ENCODE measurements at places on chromosomes 3 and 15.

- no peak for DNase-seq
Observed at GRCh38 chr3:55686426-55687254, 199.5 kb upstream of the WNT5A start.

- no peak for DNase-seq
Observed at GRCh38 chr15:70459312-70459711, 304.0 kb downstream of the UACA start.

GRCh38 chr3:24336101-24336500, 158.5 kb downstream of the THRB start:
- DNase-seq = no peak

DNA sequence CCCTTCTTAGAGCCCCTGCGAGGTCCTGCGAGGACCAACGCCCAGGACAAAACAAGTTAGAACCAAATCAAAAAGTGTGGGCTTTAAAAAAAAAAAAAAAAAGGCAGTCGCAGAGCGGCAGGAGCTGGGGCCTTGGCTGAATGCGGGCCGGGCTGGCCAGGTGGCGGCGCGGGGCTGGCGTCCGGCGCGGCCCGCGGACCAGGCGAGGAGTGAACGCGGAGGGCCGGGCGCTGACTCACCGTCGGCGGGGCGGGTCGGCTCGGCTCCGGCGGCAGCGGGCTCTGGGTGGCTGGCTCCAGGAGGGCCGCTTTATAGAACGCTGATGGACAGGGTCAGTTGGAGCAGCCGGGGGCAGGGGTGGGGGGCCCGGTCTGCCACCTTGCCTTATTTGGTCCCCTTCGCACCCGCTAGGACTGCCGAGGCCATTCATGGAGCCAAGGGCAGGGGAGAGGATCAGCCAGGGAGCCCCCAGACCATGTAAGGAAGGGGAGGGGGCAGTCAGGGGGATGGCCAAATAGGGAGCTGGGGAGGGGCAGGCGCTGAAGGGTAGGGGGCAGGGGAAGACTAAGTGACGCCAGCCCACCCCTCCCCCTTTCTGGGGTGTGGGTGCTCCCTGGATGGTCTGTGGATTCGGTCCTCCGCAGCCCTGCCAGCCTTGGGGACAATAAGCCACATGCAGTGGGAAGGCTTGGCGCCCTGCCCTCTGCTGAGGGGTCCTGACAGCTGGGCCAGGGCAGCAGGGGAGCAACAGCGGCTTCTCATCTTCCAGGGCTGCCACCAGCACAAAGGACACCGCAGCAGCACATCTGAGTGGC, at the start of gene ACTC1:
TSS of gene ACTC1 (minus strand) at position 283 of the 815 bp plus-strand sequence. CDS start 741 bp downstream, outside the sequence.
- DNase-seq = no peak

DNA sequence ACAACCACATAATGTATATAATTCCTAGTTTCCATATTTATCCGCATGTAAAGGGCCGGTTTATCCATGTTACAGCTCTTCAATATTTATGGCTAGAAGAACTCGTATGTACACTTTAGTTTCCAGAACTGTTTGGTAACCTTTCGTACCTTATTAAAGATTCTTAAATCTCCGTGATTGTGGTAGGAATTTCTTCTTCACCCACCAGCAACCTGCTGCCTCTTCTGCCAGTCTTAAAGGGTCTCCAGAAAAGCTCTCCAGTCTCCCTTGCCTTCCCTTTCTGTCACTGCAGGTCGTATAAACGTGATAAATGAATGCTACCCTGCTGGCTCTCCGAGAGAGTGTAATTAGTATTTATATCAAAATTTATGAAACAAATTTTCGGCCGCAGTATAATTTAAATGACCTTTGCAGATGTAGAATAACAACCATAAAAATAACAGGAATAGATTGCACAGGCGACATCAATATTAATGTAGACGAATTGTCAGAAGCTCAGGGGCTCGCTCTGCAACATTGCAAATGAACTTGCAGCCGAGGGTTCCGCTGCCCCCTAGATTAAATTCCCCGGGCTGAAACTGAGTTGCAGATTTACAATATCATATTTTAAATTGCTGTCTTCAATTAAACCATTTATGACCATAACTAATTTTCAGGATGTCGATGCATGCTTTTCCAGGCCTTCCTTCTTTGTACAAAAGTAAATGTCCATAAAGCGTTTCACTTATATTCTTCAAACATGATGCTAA, 5.4 kb downstream of the ZIC1 start:
- DNase-seq = no peak

GRCh38 chr3:60147249-60147950, 1097.6 kb upstream of the CFAP20DC start:
- DNase-seq = no peak

GRCh38 chr3:46087871-46088270, 60.6 kb upstream of the XCR1 start:
- DNase-seq = no peak

GRCh38 chr15:57554063-57554811, 37.5 kb upstream of the MYZAP start:
- no peak for DNase-seq

GRCh38 chr3:176469694-176470205, 727.5 kb downstream of the TBL1XR1 start:
- no peak for DNase-seq
